HEK293T (cell line): ENCODE measurements at places on chromosomes 6 and 20.

DNA sequence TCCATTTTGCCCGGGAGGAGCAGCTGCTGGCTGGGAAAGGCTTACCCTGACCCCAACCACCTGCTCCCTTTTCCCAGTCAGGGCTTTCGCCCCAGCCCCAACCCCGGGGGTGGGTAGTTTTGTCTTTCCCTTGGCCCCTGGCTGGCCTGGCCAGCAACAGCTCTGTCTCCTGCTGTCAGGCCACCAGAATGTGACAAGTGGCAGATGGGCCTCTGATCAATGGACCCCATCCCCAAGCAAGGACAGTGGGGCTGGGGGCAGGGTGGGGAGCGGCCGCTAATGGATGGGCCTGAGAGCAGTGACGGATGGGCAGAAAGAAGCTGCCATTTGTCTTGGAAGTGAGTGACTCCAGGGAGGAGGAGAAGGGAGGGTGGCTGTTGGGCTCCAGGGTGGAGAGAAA lies 121.6 kb downstream of the DHX35 start:
- no peak for DNase-seq

GRCh38 chr6:49038294-49038822 lies 424.7 kb downstream of the MMUT start:
- no peak for DNase-seq

DNA sequence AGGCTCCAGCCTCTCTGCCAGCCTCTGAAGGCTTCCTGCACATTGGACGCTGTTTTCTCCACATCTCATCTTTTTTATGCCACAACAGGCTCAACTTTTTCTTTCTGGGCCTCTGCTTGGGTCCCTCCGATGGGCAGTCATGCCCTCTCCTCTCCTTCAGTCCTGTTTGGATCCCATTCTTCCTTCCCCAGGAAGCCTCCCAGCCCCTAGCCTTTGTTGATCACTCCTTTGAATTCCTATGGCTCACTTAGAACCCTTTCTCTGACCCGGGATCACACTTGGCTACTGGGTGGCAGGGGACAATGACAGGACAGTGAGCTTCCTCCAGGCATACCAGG lies 4.5 kb downstream of the SLA2 start:
- DNase-seq, result no peak

- no peak for DNase-seq
Measured at GRCh38 chr20:4603724-4604123, 118.0 kb upstream of the PRND start.

DNA sequence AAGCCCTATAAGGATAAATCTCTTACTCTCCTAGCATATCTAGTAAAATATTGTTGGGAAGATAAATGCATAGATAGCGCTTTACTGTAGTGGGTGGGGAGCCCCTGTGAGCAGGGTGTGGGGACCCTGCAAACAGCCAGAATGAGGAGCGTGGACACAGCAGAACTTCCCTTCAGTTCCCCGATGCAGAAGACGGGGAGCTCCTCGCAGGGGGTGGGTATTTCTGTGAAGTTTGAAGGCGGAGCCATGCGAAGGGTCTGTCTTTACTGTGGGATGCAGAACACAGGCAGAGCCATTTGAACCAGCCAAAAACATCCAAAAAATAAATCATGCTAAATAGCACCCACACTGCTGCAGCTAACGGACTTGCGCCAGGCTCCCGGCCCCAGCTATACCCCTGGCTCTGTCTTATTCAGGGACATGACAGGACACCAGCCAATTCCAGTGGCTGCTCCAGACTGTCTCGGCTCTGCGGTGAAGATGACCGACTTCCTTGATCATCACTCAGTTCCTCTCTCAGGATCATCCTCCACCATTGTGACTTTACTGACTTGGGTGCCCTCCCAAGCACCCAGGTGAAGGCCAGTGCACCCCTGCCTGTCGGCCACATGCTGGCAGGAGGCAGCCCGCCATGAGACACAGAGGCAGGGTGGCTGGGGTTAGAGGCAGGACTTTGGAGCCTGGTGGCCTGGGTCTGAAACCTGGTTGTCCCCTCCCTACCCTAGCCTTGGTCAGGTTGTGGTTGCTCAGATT lies 134.5 kb downstream of the SMOC2 start:
- no peak for DNase-seq

- DNase-seq, result no peak
Measured at GRCh38 chr20:4161401-4162251, 146.3 kb upstream of the RNF24 start.

GRCh38 chr6:162817196-162817595 lies 89.4 kb downstream of the PACRG start:
- no peak for DNase-seq

DNA sequence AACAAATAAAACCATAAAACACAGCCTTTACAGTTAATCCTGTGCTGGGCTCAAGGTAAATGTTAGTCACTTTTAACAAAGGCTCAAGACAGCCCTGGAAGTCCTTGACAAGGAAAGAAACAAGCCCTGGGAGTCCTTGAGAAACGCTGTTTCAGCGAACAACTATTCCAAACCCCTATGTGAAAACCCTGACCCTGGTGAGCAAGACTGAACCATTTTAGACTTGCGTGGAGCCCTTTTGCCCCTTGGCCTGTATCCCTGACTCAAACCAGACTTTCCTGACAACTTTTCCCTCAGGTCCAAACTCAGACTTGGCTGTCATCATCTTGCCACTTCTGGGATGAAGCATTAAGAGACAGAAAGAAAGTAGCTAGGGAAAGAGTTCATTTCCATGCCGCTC lies 180.4 kb downstream of the AIG1 start:
- DNase-seq, result no peak

DNA sequence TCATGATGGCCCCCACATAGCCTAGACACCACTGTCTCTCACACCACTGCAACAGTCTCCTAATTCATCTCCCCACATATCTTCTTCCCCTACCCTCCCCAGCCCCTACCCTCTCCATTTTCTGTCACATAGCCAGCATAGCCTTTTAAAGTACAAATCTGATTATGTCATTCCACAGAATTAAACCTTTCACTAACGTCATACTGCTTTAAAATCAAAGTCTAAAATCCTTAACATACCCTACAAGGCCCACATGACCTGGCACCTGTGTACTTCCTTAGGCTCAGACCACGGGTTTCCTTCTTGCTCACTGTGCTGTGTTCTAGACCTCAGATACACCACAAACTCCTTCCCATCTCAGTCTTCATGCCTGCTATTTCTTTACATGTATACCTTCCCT lies 5.9 kb downstream of the OSTM1 start:
- DNase-seq, result no peak

- DNase-seq, result no peak
Measured at GRCh38 chr6:39847221-39847620, 55.0 kb downstream of the DAAM2 start.
